ENCODE measurements at places on chromosomes 6 and 20.
A peak's percentile ranks its signal among the peaks of the same experiment; 100 is the strongest.

DNA sequence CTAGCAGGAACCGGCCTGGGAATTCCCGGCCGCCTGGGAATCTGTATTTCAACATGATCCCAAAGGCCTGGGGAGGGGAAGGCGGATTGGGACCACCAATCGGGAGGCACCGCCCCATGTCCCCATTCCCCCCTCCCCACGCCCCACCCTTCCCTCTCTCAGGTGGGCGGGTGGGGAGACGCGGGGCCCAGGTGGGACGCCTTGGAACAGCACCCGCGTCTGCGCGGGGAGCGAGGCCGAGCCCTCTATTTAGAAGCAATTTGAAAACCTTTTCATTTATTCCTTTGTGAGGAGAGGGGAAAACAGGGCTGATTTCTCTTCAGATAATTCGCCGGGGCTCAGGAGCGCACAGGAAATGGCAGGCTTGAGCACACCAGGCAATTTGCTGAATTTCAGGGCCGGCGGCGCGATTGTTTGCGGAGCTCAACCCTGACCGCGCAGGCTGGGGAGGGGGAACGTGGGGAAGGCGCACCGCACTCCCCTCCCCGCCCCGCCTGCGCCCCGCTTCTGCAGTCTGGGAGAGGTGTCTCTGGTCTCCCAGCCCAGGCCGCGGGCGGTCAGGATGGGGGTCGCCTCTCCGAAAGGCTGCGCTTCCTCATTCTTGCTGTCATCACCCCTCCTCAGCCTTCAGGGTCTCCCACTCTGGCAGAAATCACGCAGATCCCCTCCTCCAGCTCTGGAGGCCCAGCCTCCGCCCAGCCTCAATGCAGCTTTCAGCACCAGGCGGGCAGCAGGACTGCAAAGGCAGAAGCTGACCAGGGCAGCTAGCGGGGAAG is 170.0 kb downstream of the GRM4 start:
- DNase-seq, result no peak

DNA sequence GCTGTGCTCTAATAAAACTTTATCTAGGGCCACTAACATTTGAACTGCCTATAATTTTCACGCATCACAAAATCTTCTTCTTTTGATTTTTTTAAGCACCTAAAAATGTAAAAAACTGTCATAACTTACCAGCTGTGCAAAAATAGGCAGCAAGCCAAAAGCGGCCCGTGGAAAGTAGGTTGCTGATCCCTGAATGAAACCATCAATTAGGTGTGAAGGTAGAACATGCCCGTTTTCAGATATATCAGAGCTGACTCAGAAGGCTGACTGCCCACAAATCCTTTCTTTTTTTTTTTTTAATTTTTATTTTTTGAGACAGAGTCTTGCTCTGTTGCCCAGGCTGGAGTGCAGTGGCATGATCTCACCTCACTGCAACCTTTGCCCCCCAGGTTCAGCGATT is 4.9 kb upstream of the IPCEF1 start:
- no peak for DNase-seq

- DNase-seq, result peak; percentile 30
Measured at GRCh38 chr20:54623991-54624569, 148.7 kb downstream of the DOK5 start.

GRCh38 chr6:25627001-25627400 is 25.0 kb upstream of the SCGN start:
- DNase-seq, result no peak

DNA sequence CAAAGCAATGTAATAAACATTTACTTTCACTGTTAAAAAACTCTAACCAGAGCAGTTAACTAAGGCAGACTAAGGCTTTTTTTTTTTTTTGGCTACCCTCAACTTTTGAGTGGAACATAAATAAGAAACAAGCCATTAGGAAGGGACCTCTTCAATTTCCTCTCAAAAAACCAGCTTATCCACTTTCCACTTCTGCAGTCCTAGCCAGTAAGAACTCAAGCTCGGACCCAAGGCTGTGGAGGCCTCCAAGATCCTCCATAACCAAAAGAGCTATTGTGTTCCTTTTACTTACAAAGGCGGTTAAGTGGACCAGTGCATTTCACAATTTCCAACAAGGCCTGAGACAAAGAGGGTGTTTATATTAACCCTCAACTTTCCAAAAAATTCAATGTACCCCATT is 5.3 kb downstream of the KCNK5 start:
- DNase-seq, result no peak

- DNase-seq, result no peak
Measured at GRCh38 chr6:125658136-125658535, 91.3 kb upstream of the HEY2 start.

DNA sequence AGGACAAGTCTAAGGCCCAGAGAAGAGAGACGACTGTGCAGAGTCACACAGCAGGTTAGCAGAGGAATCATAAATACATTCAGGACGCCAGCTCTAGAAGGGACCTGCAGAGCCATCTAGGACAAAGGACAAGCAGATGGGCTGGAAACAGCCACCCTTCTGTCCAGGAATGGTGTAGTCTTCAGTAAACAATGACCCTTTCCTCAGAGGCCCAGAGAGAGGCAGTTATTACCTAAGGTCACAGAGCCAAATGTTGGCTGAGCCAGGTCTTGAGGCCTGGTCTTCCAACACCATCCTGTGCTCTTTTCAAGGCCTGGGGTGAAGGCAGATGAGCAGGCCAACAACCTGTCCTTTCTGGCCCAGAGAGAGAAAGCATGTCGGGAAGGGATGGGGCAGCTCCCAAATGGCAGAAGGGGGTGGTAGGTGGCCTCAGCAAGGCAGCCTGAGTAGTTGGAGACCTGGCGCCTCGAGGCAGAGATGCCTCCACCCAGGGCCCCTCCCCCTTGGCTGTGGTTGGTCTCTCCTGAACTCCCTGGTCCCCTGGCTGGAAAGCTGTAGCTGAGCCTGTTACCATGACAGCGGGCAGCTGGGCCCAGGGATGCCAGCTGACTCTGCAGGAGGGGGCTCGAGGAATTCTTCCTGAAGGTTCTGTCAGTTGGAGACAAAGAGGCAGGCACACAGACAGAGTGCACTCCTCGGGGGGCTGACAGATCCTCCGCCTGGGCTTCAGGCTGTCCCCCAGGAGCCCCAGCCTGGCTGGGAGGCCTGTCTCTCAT is 24.8 kb downstream of the EPB41L1 start:
- no peak for DNase-seq

GRCh38 chr20:60300374-60300773 is 342.2 kb downstream of the CDH26 start:
- no peak for DNase-seq

DNA sequence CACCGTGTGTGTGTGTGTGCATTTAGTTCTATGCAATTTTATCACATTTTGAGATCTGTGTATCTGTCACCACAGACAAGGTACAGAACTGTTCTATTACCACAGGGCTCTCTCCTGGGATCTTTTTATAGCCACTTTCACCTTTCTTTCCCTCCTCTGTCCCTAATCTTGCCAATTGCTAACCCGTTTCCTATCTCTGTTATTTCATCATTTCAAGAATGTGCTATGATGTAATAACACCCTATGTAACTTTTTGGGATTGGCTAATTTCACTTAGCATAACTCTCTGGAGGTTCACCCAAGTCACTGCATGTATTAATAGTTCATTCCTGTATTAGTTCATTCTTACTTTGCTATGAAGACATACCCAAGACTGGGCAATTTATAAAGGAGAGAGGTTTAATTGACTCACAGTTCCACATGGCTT is 657.7 kb downstream of the QKI start:
- no peak for DNase-seq
